Putamen (tissue), 1 donor: ENCODE measurements at places on chromosomes 16 and 17.
A peak's percentile ranks its signal among the peaks of the same experiment; 100 is the strongest.

DNA sequence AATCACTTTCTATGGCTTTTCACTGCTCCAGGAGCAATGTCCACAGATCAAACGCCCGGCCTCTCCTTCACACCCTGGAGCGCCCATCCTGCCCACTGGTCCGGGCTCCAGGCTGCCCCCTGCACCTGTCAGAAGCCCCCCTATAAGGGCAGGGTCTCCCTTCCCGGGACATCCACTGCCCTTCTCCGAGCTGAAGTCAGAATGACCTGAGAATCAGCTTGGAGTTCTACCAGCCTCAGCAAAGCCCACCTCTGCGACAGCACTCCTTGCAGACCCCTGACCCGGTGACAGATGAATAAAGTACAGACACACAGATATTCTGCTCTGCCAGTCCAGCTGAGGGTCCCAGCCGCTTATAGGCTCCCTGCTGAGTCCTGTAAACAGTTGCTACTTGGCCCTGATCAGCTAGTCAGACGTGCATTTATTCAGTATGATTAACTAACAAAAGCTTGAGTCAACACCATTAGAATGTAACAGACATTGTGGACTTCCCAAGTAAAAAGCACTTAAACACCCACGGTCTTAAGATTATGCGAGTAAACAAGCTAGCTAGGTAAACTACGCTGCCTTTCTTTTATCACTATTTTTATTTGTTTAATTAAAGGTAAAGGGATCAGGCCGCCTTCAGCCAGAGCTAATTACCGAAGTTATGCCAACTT is 4.8 kb downstream of the SLC7A5 start:
- DNase-seq, result no peak

DNA sequence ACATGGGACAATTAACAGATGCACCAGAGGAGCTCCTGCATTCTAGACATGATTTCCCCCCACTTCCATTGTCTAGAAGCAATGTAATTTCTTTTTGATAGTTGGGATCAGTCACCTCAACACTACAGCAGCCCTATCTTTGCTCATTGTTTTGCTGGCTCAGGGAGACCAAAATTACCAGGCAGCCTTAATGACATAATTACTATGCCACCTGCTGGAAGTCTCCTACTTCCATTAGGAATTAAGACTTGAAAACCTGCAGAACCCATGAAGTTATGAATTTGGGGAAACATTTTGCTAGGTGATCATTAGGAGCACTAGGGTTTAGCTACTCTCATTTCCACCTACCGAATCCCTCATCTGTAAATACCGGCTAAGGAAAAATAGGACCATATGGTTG is 312.0 kb upstream of the CA10 start:
- no peak for DNase-seq

GRCh38 chr17:70276906-70277305 is 107.6 kb downstream of the KCNJ2 start:
- no peak for DNase-seq

DNA sequence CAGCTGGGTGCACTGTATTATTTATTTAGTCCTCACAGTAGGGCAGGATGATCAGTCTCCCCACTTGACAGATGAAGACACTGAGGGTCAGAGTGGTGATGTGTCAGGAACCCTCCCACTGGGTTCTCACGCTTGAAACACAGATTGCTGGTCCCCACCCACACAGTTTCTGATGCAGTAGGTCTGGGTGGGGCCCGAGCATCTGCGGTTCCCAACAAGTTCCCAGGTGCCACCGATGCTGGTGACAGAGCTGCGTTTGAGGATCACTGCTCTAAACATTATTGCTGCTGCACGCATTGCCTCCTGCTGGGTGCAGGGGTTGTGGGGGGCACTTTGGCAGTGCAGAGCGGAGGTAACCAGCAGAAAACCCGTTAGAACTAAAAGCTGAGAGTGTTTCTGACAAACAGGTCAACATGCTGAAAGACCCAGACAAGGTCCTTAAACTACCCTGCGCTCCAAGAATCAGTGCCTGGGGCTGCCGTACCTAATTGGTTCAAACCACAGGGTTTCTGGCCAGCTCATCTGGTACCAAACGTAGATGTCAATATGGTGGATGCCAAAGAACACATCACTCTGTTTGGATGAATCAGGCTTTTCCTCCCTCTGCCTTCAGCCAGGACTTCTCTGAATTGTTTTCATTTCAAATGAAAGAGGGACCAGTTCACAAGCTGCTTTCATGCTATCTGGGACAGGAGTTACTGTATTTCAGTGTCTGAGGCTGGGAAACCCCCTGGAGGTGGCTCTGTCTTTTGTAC is 76.0 kb downstream of the ABCC1 start:
- DNase-seq, result no peak

- DNase-seq, result no peak
Observed at GRCh38 chr17:27631897-27632725, 1.1 kb downstream of the LGALS9 start.

- no peak for DNase-seq
Observed at GRCh38 chr16:22189473-22190080, 16.5 kb upstream of the EEF2K start.

GRCh38 chr17:83089328-83090132 is 10.1 kb downstream of the METRNL start:
- no peak for DNase-seq

DNA sequence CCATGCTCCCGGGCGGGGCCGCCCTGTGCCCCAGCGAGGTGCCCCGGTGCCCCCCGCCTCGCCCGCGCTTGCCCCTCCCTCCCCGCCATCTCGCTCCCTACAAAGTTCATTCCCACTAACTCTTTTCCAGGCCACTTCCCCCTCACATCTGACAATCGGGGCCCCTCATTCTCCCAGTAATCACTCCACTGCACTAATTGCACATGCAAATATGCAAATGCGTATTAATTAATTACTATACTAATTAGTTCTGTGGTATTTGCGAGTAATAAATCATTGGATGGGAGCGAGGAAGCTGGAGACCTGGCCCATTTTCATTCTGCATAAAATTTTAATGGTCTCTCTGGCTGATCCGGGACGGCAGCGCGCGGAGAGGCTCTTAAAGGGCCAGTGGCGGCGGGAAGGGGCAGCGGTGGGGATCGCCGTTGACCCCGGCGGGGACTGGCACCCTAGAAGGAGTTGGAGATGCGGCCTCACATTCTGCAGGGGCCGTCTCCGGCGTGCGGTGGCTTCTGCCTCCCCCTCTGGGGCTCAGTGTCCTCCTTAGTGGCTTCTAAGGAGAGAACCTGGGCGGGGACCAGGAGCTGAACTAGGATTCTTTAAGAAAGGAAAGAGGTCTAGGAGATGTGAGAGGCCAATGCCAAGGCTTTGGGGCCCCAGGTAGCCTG is 8.4 kb upstream of the PPP1R1B start:
- no peak for DNase-seq

GRCh38 chr17:18040261-18040858 is 1.2 kb downstream of the GID4 start:
- no peak for DNase-seq

DNA sequence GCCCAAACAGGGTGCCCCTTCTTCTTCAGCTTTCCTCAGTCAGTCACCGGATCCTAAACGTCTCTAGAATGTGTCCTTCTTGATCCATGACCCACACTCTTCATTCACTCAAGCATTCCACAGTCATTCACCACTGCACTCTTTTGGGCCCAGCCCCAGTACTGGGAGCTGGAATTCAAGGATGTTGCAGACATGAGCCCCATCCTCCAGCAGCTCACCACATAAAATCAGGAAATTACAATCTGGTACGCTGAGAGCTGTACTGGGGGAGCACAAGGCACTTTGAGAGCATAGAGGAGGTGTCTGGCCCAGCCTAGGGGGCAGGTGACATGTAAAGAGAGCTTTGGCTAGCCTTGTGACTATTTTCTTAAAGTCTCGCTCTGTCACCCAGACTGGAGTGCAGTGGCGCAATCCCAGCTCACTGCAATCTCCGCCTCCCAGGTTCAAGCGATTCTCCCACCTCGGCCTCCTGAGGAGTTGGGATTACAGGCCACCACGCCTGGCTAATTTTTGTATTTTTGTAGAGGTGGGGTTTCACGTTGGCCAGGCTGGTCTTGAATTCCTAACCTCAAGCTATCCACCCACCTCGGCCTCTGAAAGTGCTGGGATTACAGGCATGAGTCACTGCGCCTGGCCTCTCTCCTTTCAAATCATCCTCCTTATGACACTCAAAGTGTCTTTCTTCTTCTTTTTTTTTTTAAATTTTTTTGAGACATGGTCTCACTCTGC is 18.7 kb downstream of the CES4A start:
- DNase-seq, result no peak

DNA sequence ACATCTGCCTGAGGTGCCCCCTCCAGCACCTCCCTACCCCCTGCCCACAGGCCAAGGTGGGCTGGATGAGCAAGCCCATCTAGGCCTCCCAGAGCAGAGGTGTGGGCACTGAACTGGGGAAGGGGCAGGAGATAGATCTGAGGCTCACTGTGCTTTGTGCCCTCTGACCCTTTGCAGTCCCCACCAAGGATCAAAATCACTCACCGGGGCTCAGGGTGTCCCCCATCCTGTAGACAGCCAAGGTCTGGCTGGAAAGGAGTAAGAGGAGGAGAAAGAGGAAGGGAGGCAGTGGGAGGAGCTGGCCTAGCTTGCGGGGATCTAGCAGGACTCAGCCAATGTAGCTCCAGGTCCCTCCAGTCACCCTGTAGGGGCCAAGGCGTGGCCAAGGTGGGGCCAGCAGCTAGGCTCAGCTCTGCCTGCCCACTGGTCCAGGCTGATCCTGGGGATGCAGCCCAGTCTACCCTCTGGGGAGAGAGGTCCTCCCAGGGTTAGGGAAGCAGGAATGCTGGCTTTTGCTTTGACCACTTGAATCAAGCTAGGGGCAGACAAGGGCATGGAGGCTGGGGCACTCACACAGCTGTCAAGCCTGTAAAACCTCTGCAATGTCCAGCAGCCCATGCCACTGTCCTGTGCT is 1.8 kb downstream of the SLC12A4 start:
- DNase-seq, result no peak

DNA sequence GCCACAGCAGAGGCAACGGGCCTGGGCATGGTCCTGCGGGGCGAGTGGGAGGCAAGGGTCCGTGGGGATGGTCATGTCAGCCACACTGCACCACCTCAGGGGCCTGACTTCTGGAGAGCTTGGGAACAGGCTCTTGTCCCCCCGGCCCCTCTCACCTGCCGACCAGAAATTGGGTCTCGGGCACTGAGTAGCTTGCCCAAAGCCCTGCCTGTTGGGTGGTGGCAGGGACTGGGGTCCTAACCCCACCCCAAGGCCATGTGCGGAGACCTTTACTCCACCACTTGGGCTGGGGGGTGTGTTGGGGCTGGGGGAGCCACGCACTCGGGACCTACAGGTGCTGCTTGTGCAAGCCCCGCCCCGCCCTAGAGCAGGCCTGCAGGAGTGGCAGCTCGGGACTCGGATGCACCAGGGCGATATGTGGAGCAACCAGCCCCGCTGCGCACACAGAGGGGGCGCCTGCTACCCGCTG is 24.2 kb upstream of the CHMP6 start:
- no peak for DNase-seq

GRCh38 chr17:64778240-64779097 is 116.4 kb upstream of the SMURF2 start:
- no peak for DNase-seq

- peak; percentile 58 for DNase-seq
Observed at GRCh38 chr16:2838928-2839327, 8.8 kb downstream of the ZG16B start.

DNA sequence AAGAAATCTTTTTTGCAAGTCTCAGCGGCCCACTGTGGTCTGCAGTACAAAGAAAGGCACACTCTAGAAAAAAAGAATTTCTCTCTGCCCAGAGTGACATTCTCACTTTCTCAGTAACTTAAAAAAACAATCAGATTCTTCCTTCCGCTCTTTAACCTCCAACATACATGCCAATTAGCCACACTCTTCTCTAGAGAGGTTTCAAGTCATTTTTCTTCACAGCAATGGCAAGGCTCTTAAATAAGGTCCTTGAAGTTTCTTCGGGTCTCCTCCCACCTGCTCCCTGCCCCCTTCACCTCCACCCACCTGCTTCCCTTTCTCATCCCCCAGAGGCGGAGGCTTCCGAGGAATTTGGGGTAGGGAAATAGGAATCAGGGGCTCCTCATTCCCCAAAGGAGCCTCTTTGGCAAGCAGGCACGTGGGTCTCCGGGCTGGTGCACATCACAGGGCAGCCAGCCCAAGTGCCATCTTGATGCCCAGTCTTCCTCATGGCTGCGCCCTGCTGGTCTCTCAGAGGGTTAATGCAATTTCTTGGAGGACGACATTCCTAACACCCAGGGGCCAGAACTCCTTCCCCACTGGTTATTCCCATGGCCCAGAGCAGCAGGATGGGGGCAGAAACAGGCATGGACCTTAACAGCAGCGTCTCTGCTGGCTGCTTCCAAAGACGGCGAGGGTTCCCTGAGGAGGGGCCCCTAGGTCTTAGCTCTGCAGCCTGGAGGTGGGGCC is 855 bp upstream of the MEOX1 start:
- DNase-seq, result no peak
